ENCODE measurements at places on chromosomes 6 and 20.

DNA sequence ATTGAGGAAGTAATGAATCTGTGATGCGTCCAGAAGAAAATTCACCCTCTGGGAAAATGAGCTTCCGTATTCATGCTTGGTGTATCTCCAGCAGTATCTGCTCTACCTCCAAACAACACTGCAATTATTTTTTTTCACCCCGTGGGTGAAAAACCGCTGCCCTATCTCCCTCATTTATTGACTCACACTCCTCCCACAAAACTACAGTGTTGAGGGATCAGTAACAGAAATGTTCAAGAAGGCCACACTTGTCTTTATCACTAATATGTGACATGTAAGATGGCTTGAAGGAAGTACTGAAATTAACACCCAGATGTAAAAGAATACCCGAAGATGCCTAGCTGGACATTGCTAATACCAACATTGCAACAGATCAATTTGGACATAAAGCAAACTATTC is 4.9 kb upstream of the TBX18 start:
- H3K4me1 ChIP-seq = no peaks in the 10 kb centered on the region
- no peak overlapping the region for H3K4me3 ChIP-seq
- DNase-seq = no peak
- H3K27ac ChIP-seq = no peak overlapping the region
- H3K36me3 ChIP-seq = no peaks in the 10 kb centered on the region
- H3K27me3 ChIP-seq = peaks cover 17% of the 10 kb centered on the region

DNA sequence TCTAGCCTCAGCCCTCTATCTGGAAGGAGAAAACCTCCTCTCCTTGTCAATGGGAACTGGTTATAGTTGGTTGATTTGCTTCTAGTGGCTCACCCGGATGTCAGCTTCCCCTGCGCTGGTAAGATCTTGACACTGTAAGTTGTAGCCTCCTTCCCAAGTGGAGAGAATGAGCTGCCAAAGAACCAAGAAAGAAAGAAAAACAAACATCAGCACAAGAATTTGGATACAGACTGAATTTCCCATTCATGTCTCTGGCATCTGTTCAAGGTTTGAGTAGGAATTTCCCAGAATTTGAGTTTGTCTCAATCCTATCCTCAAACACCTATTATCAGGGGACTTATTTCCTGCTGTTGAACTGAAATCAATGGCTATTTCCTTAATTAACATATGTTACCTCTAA is 44.1 kb downstream of the ELOVL2 start:
- H3K4me3 ChIP-seq = no peak overlapping the region
- no peaks in the 10 kb centered on the region for H3K36me3 ChIP-seq
- no peaks in the 10 kb centered on the region for H3K27me3 ChIP-seq
- DNase-seq = no peak
- no peaks in the 10 kb centered on the region for H3K4me1 ChIP-seq
- no peak overlapping the region for H3K27ac ChIP-seq

DNA sequence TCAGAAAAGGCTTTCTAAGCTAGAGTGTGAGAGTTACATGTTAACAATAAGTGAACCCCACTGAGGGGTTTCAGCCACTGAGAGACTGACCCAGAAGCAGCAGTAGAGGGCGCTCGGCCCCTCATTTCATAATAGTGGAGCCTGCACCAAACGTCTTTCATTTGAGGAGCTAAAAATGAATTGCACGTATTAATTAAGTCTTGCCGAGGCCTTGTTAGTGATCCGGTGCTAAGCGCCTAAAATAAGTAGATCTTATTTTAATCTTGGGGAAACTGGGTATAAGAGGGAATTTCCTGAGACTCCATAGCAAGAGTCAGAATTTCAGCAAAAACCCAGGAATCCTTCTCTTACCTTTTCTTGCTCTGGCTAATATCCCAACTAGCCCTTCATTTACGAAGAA is 209.7 kb downstream of the FARS2 start:
- H3K27ac ChIP-seq = no peak overlapping the region
- DNase-seq = no peak
- H3K27me3 ChIP-seq = no peaks in the 10 kb centered on the region
- no peaks in the 10 kb centered on the region for H3K36me3 ChIP-seq

DNA sequence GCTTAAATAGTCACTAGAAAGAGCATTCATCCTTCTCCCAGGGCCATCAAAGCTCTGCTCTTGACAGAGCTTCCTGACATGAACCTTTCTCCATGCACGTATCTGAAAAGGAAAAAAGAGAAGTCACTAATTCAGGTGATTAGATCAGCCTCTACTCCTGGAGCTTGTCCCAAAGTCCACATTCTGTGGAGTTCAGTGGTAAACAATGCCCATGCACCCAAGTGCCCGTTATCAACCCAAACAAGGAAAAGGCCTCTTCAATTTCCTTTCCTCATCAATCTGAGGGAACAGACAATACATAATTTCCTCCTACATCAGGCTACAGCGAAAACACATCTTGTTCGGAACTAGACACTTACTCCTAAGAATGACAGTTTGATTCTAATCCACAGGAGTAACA is 129.2 kb upstream of the PCSK2 start:
- H3K27ac ChIP-seq = no peak overlapping the region
- no peaks in the 10 kb centered on the region for H3K4me1 ChIP-seq
- no peak for DNase-seq
- no peaks in the 10 kb centered on the region for H3K36me3 ChIP-seq

DNA sequence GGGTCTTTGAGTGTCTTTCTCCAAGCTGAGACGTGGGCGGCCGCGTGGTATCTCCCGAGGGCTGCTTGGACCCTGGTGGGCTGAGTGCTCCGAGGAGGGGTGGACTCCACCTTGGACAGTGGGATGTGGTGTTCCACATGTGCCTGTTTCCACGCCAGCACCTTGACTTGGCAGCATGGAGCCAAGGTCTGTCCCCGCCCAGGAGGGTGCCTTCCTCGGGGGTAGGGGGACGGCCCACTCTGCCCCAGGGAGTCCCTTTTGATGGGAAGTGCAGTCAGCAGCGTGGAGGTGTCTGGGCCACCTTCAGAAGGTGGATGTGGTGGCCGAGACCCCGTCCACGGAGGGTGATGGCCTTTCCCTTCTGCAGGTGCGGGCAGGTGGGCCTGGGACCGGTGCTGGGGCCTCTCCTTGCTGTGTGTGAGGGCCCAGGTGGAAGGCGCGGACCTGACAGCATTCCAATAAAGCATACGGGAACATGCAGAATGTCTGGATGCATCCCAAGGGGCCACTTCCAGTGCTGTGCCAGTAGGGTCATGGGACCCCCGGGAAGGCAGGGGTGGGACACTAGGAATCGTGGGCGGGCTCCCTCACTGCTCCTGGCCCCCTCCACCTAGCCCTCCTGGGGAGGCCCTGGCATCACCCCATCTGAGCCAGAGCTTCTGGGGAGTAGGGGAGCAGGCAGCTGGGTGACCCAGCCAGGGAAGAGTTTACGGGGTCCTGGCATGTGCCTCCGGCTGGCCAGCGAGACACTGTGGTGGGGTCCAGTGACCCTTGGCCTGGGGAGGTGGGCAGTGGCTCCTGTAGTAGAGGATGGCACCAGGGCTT is 3.5 kb upstream of the COL20A1 start:
- H3K27ac ChIP-seq = no peak overlapping the region
- H3K4me3 ChIP-seq = no peak overlapping the region
- DNase-seq = no peak

GRCh38 chr6:129575378-129576118 is 134.4 kb downstream of the ARHGAP18 start:
- H3K27me3 ChIP-seq = no peaks in the 10 kb centered on the region
- H3K4me1 ChIP-seq = no peaks in the 10 kb centered on the region
- no peak overlapping the region for H3K4me3 ChIP-seq
- DNase-seq = peak; percentile 14
- H3K27ac ChIP-seq = no peak overlapping the region

GRCh38 chr6:69026715-69027114 is 391.6 kb downstream of the ADGRB3 start:
- no peak overlapping the region for H3K27ac ChIP-seq
- no peaks in the 10 kb centered on the region for H3K27me3 ChIP-seq
- H3K36me3 ChIP-seq = no peaks in the 10 kb centered on the region
- H3K4me3 ChIP-seq = no peak overlapping the region
- no peak for DNase-seq

- no peaks in the 10 kb centered on the region for H3K36me3 ChIP-seq
- H3K4me1 ChIP-seq = peaks cover 3% of the 10 kb centered on the region
- H3K4me3 ChIP-seq = no peak overlapping the region
- no peaks in the 10 kb centered on the region for H3K27me3 ChIP-seq
- DNase-seq = no peak
- no peak overlapping the region for H3K27ac ChIP-seq
Observed at GRCh38 chr6:163985710-163986109, 571.2 kb downstream of the QKI start.

- H3K27me3 ChIP-seq = peaks cover 47% of the 10 kb centered on the region
- peaks cover 57% of the 10 kb centered on the region for H3K4me1 ChIP-seq
Observed at GRCh38 chr6:3228046-3228671, 706 bp upstream of the TUBB2B start.

DNA sequence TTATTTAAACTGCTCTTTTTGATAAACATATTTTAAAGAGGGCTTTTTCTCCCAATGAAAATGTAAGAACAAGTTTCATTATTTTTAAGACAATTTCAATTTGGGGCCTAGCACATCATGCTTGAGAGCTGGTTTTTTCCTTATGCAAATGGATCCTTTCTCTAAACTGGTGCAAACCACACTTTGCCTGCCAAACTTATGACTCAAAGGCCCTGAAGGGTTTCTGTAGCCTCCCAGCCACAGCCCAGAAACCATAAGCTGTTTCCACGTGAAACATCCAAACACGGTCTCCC is 451 bp upstream of the HSF2 start:
- peak overlapping the region; percentile 46 for H3K27ac ChIP-seq
- H3K4me3 ChIP-seq = no peak overlapping the region
- no peaks in the 10 kb centered on the region for H3K36me3 ChIP-seq
- peaks cover 36% of the 10 kb centered on the region for H3K4me1 ChIP-seq
- DNase-seq = no peak

- no peaks in the 10 kb centered on the region for H3K36me3 ChIP-seq
- H3K27ac ChIP-seq = no peak overlapping the region
- DNase-seq = no peak
- H3K27me3 ChIP-seq = peaks cover 18% of the 10 kb centered on the region
- H3K4me1 ChIP-seq = peaks cover 11% of the 10 kb centered on the region
Observed at GRCh38 chr20:43508604-43509040, 1.1 kb downstream of the L3MBTL1 start.

DNA sequence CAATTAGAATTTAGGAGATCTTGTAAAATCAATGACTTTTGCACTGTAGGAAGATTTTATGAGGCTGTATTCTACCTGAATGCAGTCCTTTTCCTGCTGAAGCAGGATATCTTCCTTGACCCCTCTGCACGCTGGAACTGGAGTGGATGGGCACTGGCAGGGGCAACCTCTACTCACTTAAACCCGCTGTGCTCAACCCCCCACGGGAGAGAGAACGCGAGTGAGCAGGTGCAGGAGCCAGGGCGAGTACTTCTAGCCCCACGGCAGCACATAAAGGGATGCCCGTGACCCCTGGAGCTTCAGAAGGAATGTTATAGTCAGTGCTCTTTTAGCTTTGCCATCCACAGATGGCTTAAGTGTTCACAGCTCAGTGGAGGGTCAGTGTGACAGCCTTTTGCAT is 1144.8 kb downstream of the EPHA7 start:
- H3K36me3 ChIP-seq = no peaks in the 10 kb centered on the region
- H3K4me1 ChIP-seq = no peaks in the 10 kb centered on the region

DNA sequence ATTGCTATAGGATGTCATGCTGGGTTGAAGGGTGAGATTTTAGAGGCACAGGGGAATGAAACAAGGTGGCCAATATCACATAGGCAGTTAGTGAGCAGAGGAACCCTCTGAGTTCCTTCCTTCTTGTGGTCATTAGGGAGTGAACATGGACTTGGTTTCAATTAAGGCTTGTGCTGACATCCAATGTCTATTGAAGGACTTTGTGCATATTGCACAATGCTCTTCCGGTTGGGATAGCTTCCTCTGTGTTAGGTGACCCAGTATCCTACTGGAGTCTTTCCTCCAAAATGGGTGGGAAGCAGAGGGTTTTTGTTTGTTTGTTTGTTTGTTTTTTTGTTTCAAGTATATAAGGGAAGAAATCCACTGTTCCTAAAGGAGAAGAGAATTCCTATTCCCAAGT is 98.5 kb downstream of the HDGFL1 start:
- no peaks in the 10 kb centered on the region for H3K27me3 ChIP-seq
- no peak overlapping the region for H3K27ac ChIP-seq
- no peaks in the 10 kb centered on the region for H3K4me1 ChIP-seq
- H3K4me3 ChIP-seq = no peak overlapping the region
- DNase-seq = no peak
- no peaks in the 10 kb centered on the region for H3K36me3 ChIP-seq

DNA sequence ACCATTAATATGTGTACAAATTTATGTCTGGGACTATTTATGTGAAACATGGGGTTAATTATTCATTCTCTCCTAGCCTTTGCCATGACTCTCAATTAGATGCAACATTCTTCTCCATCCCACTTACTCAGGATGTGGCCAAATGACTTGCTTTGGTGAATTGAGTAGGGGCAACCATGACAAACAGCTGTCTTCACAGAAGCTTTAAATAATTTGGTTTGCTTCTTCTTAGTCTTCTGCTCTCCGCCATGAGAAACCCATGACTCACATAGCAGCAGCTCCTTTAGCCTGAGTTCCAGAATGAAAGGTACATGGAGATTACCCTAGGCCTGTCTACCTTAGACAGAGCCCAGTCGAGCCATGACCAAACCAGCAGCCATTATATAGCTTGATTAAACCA is 74.7 kb downstream of the FRK start:
- no peaks in the 10 kb centered on the region for H3K36me3 ChIP-seq
- H3K4me1 ChIP-seq = no peaks in the 10 kb centered on the region

GRCh38 chr20:34322267-34323105 is 19.3 kb upstream of the AHCY start:
- DNase-seq = no peak
- H3K4me1 ChIP-seq = no peaks in the 10 kb centered on the region

- H3K4me1 ChIP-seq = no peaks in the 10 kb centered on the region
- H3K36me3 ChIP-seq = no peaks in the 10 kb centered on the region
- H3K4me3 ChIP-seq = no peak overlapping the region
- no peaks in the 10 kb centered on the region for H3K27me3 ChIP-seq
- DNase-seq = no peak
Observed at GRCh38 chr6:160881148-160881808, 110.3 kb upstream of the MAP3K4 start.

- peaks cover 80% of the 10 kb centered on the region for H3K4me1 ChIP-seq
- H3K36me3 ChIP-seq = no peaks in the 10 kb centered on the region
- H3K4me3 ChIP-seq = peak overlapping the region; percentile 25
Observed at GRCh38 chr6:14732844-14733757, 512.8 kb upstream of the JARID2 start.

DNA sequence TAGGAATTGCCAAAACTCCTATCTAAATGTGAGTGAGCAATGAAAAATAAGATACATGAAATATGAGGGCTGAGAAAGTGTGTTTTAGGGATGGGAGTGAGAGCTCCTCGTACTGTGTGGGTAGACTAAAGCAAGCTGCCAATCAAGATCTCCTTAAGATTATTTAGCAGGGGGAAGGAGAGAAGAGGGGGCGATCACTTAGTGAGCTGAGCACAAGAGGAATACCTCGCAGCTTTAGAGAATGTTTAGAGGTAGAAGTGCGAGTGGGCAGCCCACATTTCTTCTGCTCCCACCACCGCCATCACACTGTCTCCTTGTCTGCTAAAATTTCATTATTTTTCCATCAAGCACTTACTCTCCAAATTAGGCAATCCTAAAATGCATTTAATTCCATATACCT is 312.6 kb downstream of the ALDH8A1 start:
- no peaks in the 10 kb centered on the region for H3K36me3 ChIP-seq
- peaks cover 19% of the 10 kb centered on the region for H3K4me1 ChIP-seq
- no peak overlapping the region for H3K4me3 ChIP-seq
- H3K27ac ChIP-seq = no peak overlapping the region
- no peaks in the 10 kb centered on the region for H3K27me3 ChIP-seq
- no peak for DNase-seq
